ENCODE measurements at places on chromosomes 16 and 17. TPM values are rescaled to one million over a fixed set of nuclear protein-coding genes. Genes with fewer than 3 reads are reported as not detected.

MT1G gene
- total RNA-seq: not detected

FOXN1 gene
- not detected for total RNA-seq

TBX6 gene
- total RNA-seq: 0.09 TPM

C1QTNF1 gene
- 42.1 TPM for total RNA-seq

EPOP gene
- total RNA-seq: 5.0 TPM

GLIS2 gene
- total RNA-seq: 6.6 TPM

CLEC19A gene
- not detected for total RNA-seq

Measured in fibroblast of the aortic adventitia (primary cell).